Cortex of kidney (tissue), 1 donor: ENCODE measurements at places on chromosomes 16 and 17.

DNA sequence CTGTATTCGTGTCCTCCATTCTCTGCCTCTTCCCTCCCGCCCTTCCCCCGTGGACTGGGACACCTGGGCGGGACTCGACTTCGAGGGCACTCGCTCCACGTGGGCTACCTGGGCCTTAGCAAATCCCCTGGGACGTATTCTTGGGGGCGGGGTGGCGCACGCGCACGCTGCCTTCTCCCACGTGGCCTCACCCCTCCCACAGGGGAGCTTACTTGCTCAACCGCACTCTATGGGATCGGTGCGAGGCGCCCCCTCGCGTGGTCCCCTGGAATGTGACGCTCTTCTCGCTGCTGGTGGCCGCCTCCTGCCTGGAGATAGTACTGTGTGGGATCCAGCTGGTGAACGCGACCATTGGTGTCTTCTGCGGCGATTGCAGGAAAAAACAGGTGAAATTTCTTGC, 3.5 kb downstream of the VMO1 start:
- no peak for DNase-seq

GRCh38 chr16:14168146-14168545, 97.0 kb downstream of the MRTFB start:
- no peak for DNase-seq

- no peak for DNase-seq
These were observed 178.3 kb downstream of the CYB561 start for GRCh38 chr17:63267846-63268245.

DNA sequence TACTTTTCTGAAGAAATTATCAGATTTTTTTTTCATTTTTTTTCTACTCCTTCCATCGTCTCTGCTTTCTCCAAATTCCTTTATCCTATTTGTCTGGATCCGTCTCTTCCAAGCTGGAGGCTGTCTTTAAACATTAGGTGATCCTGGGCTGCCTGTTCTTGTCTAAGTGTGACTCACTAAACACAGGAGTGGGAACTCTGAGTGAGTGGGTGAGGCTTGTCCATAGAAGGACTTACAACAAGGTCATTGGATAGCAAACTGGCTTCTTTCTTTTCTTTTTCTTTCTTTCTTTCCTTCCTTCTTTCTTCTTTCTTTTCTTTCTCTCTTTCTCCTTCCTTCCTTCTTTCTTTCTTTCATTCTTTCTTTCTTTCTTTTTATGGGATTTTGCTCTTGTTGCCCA, 18.2 kb downstream of the ALOX15 start:
- DNase-seq: no peak

GRCh38 chr16:84519855-84520254, 15.4 kb upstream of the MEAK7 start:
- DNase-seq: no peak

GRCh38 chr16:87017371-87018012, 299.7 kb downstream of the C16orf95 start:
- DNase-seq: no peak

DNA sequence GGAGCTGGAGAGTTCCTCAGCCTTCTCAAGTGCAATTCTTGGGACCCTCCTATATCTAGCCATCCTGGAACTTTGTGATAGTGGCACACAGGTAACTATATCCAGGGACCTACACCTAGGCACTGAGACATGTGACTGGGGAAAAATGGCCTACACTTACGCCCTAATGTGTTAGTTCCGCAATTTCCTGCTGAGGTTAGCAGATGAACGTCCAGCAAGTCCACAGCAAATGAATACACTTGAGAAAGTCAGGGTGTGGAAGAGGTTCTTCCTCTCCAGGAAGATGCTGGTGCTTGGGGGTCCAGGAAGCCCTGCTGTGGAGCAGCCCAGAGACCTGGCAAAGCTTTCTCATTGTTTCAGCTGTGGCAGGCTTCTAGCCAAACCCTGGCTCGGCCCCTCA, 20.8 kb downstream of the PIK3R5 start:
- DNase-seq: no peak

GRCh38 chr16:79651363-79651762, 50.8 kb upstream of the MAF start:
- no peak for DNase-seq

DNA sequence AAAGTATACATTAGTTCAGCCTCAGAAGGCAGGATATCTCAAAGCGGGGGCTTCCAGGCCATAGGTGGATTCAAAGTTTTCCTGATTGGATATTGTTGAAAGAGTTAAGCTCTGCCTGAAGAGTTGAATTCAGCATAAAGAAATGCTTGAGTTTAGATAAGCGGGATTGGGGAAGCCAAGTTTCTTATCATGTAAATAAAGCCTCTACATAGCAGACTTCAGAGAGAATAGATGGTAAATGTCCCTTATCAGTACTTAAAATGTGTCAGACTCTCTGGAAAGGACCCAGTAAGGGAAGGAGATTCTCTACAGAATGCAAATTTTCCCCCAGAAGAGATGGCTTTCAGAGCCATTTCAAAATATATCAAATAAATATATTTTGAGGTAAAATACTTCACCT, 423.5 kb downstream of the SHISA9 start:
- no peak for DNase-seq

DNA sequence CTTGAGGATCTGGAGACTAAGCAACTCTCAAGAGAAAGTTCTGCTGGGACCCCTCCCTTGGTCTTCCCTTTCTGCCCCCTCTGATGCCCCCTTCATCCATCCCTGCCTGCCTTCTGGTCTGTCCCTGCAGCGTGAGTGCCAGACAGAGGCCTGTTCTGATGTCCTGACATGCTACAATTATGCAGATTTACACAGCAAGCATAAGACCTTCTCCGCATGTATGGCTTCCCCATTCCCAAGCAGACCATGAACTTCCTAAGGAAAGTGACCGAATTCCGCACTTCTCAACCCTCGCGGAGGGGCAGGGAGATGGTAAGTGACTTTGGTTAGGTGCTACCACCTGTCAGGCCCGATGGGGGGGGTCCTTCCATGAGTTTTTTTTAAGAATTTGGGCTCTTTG, 150.1 kb upstream of the SDK2 start:
- no peak for DNase-seq

DNA sequence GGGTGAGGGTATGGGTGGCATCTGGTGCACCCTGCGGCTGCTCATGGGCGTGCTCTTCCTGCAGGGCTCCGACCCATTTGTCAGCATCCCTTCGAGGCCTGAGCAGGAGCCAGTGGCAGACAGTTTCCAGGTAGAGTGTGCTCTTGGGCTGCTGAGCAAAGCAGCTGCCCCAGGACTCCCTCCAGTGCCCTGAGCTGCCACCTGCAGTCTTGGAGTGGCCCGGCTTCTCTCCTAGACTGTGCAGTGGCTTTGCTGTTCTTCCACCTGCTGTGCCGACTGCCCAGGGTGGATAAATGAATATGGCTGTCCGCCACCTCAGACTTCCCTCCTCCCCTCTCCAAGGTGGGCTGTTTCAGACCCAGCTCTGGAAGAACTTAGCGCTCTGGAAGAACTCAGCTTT, 10.8 kb upstream of the JPT2 start:
- DNase-seq: no peak

DNA sequence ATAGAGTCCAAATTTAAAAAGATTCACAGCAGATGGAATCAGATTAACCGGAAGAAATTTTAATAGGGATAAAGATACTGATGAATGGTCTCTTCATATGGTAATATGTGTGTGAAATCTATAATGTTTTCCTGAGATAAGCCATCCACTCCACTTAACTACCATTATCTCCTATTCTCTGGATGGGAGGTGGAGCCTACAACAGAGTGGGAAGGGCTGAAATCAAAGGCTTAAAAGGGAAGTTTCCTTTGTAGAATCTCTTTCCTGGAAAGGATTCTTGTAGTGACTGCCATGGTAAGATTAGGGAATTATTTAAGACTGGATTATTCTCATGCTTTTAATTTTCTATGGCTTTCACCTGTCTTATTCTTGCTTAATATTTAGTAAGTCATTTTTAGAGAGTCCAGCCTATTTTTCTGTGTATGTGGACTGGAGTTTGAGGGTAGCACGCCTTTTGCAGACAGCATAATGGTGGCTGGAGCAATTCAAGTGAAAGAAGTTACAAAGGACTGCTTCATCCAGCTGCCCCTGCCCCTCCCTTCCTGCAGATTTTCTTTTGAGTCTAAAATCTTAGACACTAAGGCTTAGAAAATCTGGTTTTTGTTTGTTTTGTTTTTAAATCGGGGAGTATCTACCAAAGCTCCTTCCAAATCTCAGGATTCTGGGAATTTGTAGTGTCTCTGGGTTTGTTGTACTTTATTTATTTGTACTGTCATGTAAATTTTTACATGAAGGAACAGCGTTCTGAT, 26.5 kb downstream of the KAT7 start:
- DNase-seq: no peak

DNA sequence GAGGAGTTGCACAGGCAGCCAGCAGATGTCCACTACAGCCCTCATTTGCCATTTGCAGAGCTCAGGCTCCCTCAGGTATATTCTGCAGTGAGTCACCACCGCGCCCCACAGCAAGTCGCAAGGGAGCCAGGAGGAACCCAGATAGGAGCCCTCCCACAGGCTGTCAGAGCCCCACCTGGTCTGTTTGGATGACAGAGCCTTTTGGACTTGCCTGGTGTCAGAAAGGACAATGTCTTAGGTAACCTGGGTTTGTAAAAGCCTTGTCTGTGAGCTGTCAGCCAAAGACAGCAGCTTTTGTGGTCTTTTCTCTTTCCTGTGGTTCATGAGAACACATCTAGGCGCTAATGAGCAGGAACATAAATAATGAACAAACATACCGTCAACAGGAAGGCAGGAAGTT, 70.9 kb downstream of the GNAO1 start:
- DNase-seq: no peak

GRCh38 chr17:9472541-9472940, 103.1 kb downstream of the STX8 start:
- DNase-seq: no peak

DNA sequence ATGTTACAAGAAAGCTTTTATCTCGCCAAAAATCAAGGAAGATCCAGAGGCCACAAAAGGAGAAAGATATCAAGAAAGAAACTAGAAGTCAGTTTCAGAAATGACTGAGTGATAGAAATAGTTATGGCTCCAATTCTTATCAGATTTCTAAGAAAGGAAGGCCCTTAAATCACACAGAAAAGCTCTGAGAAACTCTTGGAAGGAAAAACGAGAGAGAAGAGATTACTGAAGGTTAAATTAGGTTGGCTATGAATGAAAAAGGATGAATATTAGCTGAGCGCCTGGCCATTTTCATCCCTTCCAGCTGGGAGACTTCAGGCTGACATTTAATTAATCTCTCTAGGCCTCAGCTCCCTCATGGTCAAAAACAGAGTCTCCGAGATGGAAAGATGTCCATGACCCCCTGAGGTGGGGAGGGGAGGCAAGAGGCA, 72.3 kb downstream of the CYTH1 start:
- no peak for DNase-seq

GRCh38 chr17:34797720-34798119, 163.5 kb downstream of the CCT6B start:
- DNase-seq: no peak

GRCh38 chr16:89922884-89923639, at the start of gene TUBB3:
Gene TUBB3, plus strand, starts transcription at chr16:89923342. Its CDS starts 60 bp downstream, at chr16:89923402.
- no peak for DNase-seq

DNA sequence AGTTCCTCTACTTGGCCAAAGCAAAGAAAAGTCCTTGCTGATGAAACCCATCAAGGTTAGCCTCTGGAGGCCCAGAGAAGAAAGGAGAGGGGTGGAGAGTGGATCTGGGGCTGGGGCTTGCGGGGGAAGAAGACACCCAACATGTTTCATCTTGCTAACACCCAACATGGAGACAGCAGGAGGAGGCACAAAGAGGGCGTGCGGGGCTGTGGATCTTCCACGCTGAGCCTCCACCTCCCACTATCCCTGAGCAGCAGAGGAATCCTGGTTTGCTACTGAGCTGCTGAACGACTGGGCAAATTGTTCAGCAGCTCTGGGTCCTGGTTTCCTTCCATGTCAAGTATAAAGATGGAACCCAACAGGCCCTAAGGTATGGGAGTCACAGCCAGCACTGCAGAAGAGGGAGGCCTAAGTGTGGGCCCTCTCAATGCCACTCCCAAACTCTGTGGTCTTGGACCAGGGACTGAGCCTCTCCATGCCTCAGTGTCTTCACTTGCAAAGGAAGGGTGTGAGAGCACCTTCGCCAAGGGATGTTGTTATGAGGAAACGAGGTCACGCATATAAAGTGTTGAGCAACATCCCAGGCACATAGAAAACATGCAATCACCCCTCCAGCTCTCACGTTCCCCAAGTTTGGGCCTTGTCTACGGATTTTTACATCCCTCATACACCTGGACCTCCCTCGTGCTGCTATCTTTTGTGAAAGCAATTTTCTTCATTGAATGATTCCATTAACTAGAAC, 122.5 kb downstream of the XYLT1 start:
- no peak for DNase-seq

GRCh38 chr17:77906377-77906871, 52.1 kb upstream of the TNRC6C start:
- DNase-seq: no peak

GRCh38 chr17:60863892-60864707, 186.4 kb downstream of the BCAS3 start:
- DNase-seq: no peak

- no peak for DNase-seq
These were observed 1.4 kb upstream of the PRPF8 start for GRCh38 chr17:1686086-1686485.

DNA sequence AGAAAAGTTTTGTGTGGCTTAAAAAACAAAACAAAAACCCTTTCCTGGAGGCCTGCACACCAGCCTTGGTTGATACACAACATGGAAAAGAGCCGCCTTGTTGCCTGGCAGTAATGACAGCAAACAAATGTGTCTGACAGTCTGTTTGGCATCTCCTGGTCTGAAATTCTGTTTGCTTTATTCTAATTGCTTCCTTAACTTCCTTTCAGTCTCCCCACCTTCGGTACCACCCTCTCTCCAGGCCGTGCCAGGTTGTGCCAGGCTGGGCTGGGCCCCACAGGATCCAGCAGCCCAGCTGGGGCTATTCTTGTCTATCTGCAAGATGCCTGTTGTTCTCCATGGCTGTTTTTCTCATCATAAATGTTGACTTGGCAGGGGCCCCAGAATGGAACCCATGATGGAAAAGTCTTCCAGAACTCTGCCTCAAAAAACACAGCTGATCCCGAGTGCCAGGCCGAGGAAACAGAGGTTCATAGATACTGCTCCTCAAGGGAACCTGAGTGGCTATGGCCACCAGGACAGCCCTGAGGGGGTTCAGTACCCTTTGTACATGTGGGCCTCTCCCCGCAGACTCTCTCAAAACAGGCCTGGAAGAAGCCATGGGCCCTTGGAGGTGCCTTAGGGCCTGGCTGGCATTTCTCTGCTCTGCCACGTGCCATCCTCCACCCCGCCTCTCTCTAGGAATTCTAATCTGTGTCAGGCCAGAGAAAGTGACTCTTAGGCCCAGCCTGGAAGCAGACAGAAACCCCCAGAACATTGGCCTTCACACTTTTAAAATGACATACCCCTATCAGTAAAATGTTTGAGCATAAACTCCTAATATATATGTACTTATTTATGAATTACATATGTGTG, 50.5 kb downstream of the YPEL2 start:
- no peak for DNase-seq

- no peak for DNase-seq
These were observed 75.1 kb downstream of the METRNL start for GRCh38 chr17:83154311-83155127.

GRCh38 chr17:75411328-75412067, 6.0 kb upstream of the GRB2 start:
- no peak for DNase-seq

GRCh38 chr17:43760254-43760852, 1.8 kb upstream of the SOST start:
- DNase-seq: no peak
